ENCODE measurements at places on chromosomes 16 and 17.

GRCh38 chr17:19713901-19714361 lies 2.5 kb downstream of the SLC47A2 start:
- DNase-seq, result no peak

- no peak for DNase-seq
Observed at GRCh38 chr16:1330931-1331711, 2.3 kb upstream of the BAIAP3 start.

DNA sequence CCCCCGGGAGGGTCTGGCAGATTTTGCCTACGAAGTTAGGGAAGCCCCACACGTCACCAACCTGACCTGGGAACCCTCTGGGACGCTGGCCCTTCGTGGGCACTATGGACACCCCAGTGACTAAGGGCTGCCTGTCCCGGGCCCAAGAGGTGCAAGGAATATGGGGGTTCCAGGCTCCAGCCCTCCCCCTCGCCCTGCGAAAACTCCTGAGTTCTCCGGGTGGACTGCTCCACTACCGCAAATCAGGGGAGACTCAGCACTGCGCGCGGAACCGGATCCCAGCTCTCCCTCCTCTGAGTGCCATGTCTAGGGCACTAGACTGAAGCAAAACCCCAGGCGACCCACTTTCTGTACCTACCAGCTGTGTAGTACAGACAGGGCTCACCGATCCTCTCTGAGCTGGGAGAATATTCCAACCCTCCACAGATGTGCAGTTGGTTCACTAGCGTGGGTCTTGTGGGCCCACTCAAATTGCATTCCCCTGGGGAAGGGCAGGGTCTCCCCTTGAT lies at the start of gene ARL5C:
Gene ARL5C, minus strand, starts transcription at position 321 of the 509 bp plus-strand sequence. CDS start 401 bp downstream, outside the sequence.
- no peak for DNase-seq

GRCh38 chr17:1239210-1239609 lies 31.0 kb upstream of the BHLHA9 start:
- no peak for DNase-seq

- peak; percentile 54 for DNase-seq
Observed at GRCh38 chr16:66728117-66728787, 23.2 kb downstream of the DYNC1LI2 start.

DNA sequence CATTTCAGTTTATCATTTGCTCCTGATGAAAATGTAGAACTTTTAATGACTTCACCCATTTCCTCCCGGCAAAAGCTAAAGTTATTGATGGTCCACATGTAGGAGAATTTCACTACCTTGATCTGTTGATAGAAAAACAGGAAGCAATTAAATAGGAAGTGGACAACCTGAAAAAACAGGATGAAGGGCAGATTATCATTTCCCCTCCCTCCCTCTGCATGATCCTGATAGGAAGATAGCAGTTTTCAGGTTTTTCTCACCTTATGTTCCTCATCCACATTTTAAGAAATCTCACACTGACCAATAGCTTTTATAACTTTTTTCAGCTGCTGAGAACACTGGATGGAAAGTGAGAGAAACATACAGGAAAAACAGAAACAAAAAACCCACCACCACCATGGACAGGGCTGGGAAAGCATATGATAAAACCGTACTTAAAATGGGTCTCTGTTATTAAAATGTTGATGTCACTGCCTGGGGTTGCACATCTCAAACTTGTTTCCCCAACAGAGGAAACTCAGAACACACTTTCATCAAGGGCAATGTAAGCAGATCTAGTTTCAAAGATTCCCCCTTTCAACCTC lies 46.4 kb downstream of the NXPH3 start:
- DNase-seq, result no peak

GRCh38 chr17:7403043-7403726 lies 712 bp downstream of the TMEM256 start:
- DNase-seq, result peak; percentile 32

DNA sequence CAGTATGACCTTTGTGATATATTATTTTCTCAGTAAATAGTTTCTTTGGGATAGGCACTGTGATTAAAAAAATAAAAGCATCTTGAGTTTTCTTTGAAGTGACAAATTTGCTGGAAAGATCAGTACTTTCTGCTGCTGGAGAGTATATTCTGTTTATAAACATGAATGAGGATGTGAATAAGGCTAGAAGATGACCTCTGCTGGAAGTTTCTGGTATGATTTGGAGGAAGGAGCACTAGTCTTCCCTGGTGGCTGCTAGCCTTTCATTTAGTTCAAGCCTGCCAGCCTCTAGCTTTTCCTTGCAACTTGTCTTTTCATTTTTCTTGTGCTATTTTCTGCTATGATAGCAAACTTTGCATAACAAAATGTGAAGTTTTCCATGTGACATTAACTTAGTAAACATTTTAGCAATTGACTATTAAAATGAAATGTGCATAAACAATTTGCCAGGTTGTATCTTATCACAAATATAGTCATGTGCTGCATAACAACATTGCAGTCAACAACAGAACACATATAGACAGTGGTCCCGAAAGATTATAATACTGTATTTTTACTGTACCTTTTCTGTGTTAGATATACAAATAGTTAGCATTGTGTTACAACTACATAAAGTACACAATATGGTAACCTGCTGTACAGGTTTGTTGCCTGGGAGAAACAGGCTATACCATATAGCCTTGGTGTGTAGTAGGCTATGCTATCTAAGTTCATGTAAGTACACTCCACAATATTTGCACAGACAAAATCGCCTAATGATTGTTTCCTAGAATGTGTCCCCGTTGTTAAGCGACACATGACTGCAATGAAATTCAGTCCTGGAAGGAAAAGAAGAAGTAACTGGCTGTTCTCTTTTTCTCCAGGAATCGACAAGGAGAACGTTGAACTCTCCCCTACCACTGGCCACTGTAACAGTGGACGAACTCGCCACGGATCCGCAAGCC lies 18.1 kb upstream of the RAB11FIP4 start:
- DNase-seq, result peak; percentile 51

GRCh38 chr17:364308-364707 lies 11.7 kb upstream of the RPH3AL start:
- no peak for DNase-seq

GRCh38 chr16:11151156-11151884 lies 104.7 kb downstream of the SOCS1 start:
- no peak for DNase-seq

DNA sequence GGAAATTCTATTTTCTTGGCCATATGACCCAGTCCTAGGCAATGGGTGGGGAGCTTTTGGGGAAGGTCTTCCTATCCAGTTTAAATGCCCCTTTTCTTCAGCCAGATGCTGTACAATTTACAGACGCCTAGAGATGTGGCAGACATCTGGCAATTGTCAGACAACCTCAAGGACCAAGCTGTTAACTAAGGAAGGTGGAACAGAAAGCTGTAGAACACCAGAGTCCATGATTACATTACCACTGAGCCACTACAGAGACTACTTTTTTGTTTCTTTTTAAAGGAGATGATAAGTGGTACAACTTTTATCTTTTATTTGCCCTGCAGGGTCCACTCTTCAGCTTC lies 21.1 kb upstream of the CORO6 start:
- no peak for DNase-seq

GRCh38 chr16:86531191-86531545 lies 20.8 kb downstream of the FOXF1 start:
- DNase-seq, result no peak

- DNase-seq, result no peak
Observed at GRCh38 chr16:84680165-84680842, 19.5 kb upstream of the USP10 start.

DNA sequence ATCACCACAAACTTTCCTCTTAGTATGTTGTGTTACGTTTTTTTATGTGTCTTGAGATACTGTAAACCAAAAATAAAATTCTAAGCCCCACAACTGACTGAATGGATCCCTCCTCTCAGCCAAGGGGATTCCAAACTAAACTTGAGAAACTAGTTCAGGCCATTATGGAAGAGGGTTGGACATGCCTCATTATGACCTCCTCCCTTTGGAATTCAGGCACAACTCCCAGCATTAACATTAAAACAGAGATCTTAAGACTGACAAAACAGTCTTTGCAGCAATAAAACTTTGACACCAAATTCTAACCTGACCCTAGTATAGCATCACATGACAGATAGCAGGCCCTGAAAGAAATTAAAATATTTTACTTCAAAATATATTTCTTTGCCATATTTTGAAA lies 51.1 kb upstream of the SLC47A1 start:
- DNase-seq, result no peak

DNA sequence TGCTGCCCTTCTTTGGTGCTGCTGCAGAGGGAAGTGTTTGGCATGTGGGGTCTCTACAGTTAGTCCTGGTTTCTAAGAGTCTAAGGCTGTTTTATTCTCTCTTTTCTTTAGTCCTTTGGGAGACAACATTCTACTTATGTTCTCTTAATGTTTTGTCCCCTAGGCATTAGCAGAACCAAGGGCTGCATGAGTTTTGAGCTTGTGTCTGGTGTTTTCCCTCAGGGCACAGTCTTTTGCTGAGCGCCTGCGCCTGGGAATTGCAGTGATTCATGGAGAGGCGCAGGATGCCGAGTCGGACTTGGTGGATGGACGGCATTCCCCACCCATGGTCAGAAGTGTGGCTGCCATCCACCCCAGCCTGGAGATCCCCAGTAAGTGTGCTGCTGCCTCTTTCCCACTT lies 41.1 kb upstream of the SLC5A10 start:
- no peak for DNase-seq

GRCh38 chr16:23074423-23074822 lies 74.8 kb downstream of the USP31 start:
- DNase-seq, result no peak

- no peak for DNase-seq
Observed at GRCh38 chr16:47026492-47026891, 53.0 kb upstream of the DNAJA2 start.

DNA sequence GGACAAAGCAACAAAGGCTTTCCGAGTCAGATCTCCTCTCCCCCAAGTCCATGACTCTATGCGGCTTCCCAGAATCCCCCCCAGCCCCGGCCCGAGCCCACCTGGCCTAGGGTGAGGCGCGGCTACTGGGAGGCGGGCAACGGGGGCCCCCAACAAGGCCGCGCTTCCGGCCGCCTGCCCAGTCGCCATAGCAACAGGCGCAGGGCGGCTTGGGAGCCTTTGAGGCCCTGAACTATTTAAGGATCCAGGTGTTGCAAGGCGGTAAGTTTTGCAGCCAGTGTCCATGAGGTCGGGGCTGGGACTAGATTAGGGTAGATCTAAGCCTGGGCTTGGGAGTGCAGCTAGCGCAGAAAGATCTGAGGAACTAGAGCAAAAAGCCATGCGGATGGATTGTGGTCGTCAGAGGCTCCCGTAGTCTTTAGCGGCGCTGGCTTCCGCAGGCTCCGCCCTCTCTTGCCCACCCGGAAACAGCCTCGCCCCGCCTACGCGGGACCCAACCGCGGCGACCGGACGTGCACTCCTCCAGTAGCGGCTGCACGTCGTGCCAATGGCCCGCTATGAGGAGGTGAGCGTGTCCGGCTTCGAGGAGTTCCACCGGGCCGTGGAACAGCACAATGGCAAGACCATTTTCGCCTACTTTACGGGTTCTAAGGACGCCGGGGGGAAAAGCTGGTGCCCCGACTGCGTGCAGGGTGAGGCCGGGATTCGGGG lies at the start of the genes KIAA0753 and TXNDC17:
Gene KIAA0753, minus strand, starts transcription at position 176 of the 711 bp plus-strand sequence. CDS start 5,608 bp downstream, outside the sequence.
Gene TXNDC17, plus strand, starts transcription at position 525 of the 711 bp plus-strand sequence. Its CDS starts 23 bp downstream, at position 548.
- peak; percentile 87 for DNase-seq

DNA sequence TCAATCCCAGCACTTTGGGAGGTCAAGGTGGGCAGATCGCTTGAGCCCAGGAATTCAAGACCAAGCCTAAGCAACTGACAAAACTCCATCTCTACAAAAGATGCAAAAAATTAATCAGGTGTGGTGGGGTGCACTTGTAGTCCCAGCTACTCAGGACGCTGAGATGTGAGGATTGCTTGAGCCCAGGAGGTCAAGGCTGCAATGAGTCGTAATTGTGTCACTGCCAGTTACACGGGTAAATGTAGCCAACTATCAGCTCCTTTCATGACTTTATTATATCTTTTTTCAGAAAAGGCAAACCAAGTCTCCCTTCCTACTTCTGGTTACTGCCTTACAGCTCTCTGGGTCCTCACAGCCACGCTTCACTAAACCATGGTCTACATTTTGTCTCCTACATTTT lies 4.0 kb downstream of the SDF2 start:
- no peak for DNase-seq
